ENCODE measurements at places on chromosomes 5 and 9. TPM values are rescaled to one million over a fixed set of nuclear protein-coding genes. Genes with fewer than 3 reads are reported as not detected.

GRCh38 chr9:87609486-87609885 is 111.8 kb downstream of the DAPK1 start:
- no peaks in the 10 kb centered on the region for H3K36me3 ChIP-seq
- peaks cover 13% of the 10 kb centered on the region for H3K4me1 ChIP-seq
- H3K4me3 ChIP-seq: no peak overlapping the region
- no peak overlapping the region for H3K27ac ChIP-seq

- no peaks in the 10 kb centered on the region for H3K36me3 ChIP-seq
- H3K4me3 ChIP-seq: no peak overlapping the region
- no peaks in the 10 kb centered on the region for H3K4me1 ChIP-seq
- peak overlapping the region; percentile 45 for H3K27ac ChIP-seq
- no peak for DNase-seq
These were observed 29.2 kb downstream of the SUSD1 start for GRCh38 chr9:112145886-112146285.

OTP gene
- total RNA-seq: not detected

CARTPT gene
- not detected for total RNA-seq

DNA sequence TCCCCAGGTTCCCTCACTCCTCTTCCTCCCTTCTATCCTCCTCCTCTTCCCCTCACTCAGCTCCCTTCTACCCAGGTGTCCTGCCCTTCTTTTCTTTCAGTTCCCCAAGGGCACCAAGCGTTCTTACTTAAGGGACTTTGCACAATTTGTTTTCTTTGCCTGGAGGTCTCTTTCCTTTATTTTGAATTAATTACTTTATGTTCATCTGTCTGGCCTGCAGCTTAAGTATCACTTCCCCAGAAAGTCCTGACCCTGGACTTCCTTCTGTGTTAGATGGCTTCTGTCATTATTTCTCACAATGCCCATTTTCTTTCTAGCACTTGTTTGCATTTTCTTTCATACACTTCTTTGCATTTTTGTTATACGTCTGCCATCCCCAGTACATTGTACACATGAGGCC is 350.6 kb downstream of the SH3GL2 start:
- DNase-seq: no peak
- no peak overlapping the region for H3K27ac ChIP-seq
- H3K27me3 ChIP-seq: no peaks in the 10 kb centered on the region
- H3K4me3 ChIP-seq: no peak overlapping the region
